Pulmonary artery endothelial cell (primary cell): ENCODE measurements at places on chromosomes 12 and 14. TPM values are rescaled to one million over a fixed set of nuclear protein-coding genes. Genes with fewer than 3 reads are reported as not detected.
A peak's percentile ranks its signal among the peaks of the same experiment; 100 is the strongest.

FBXL14 gene
- total RNA-seq, result 15.4 and 15.8 TPM in 2 replicates

DNA sequence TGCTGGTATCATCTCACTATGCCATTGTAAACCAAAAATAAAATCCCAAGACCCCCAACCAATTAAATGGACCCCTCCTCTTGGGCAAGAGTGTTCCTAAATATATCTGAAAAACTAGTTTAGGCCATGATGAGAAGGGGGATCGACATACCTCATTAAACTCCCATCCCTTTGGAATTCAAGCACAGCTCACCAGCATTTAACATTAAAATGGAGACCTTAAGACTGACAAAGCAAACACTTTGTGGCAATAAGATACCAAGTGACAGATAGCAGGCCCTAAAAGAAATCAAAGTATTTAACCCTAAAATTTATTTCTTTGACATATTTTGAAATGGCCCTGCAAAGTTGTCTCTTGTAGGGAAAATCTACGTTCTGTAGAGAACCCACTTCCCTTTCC, 387.9 kb downstream of the KCNH5 start:
- DNase-seq, result no peak

DNA sequence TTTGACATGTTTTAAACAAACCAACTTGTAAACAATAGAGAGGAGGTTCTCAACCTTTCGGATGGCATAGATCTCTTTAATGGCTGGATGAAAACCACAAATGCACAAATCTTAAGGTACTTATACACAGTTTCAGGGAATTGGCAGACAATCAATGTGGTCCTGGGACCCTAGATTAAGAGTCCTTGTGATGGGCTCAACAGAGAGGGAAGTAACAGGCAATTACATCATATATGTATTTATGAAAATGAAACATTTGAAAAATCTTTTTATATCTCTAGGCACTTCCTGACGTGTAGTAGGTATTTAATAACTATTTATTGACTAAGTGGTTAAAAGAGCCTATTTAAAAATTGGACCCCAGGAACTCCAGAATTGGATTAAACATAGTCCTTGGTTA, 897 bp downstream of the ACTR10 start:
- no peak for DNase-seq

GRCh38 chr12:89162589-89163261, 189.6 kb downstream of the DUSP6 start:
- DNase-seq, result peak; percentile 92

- DNase-seq, result no peak
These were observed 82.1 kb downstream of the PLXNC1 start for GRCh38 chr12:94230357-94230905.

DNA sequence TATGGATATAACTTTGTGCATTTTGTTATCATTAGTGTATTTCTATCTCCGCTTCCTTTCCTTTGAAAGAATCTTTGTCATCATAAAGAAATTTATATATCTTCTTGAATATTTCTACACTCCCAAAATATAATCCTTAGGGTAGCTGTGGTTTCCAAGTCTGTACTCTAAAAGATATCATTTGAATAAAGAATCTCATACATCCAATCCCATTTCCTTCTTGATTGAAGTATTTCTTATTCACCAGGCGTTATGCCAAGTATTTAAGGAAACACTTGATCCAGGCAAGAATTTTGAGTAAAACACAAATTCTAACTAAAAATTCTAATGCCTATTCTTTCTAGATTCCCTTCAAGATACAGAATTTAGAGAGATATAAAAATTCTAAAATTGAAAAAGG, 821.8 kb downstream of the GALC start:
- no peak for DNase-seq

DNA sequence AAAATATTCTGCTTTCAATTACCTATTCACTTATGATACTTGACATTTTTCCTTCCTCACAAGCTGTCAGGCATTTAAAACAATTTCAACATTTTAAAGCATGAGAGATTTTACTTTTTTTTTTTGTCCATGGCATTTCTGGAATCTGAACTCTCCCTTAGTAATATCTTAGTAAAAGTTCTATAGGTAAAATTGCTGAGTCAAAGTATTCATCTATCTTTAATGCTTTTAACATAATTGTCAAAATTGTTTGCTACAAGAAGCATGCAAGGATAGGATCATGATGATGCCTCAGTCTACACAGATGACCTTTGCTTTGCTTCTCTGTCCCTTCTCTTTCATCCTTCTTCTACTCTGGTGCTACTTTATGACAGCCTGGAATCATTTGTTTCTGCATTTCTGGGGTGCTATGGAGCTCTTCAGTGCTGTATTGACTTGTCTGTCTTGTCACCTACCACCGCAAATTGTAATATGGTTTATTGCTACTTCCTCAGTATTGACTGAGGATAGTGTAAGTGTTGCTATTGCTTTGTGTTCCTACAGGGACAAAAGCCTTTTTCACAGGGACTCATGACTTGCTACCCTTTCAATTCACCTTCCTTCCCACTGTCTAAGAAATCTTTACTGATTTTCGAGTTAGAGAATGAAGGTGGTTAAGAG, 589.8 kb upstream of the ATP2B1 start:
- no peak for DNase-seq

- DNase-seq, result no peak
These were observed at the start of gene C14orf180 for GRCh38 chr14:104579507-104579906. Gene C14orf180 (plus strand): TSS chr14:104579764. CDS start chr14:104586431, 6,667 bp downstream.

KNTC1 gene
- 25.7 and 42.4 TPM in 2 replicates for total RNA-seq

GRCh38 chr14:68181519-68182326, 362.1 kb downstream of the RAD51B start:
- no peak for DNase-seq

- no peak for DNase-seq
These were observed 10.5 kb downstream of the RASSF9 start for GRCh38 chr12:85825746-85826145.

GRCh38 chr12:65608319-65608916, 215.9 kb upstream of the HMGA2 start:
- DNase-seq, result no peak

GRCh38 chr12:31527083-31527482, 63.9 kb downstream of the DENND5B start:
- no peak for DNase-seq
